ENCODE measurements at places on chromosomes 4 and X. TPM values are rescaled to one million over a fixed set of nuclear protein-coding genes. Genes with fewer than 3 reads are reported as not detected.

CACNA1F gene
- polyA plus RNA-seq, result 9.3 TPM

SLITRK4 gene
- polyA plus RNA-seq, result not detected

BGN gene
- not detected for polyA plus RNA-seq

CENPU gene
- polyA plus RNA-seq, result 2.1 TPM

ATP8A1 gene
- 28.7 TPM for polyA plus RNA-seq

GRCh38 chr4:167897116-167897515, 195.2 kb upstream of the ANXA10 start:
- no peak for DNase-seq
- no peak overlapping the region for H3K27ac ChIP-seq
- no peaks in the 10 kb centered on the region for H3K27me3 ChIP-seq
- no peak overlapping the region for H3K4me3 ChIP-seq

DNA sequence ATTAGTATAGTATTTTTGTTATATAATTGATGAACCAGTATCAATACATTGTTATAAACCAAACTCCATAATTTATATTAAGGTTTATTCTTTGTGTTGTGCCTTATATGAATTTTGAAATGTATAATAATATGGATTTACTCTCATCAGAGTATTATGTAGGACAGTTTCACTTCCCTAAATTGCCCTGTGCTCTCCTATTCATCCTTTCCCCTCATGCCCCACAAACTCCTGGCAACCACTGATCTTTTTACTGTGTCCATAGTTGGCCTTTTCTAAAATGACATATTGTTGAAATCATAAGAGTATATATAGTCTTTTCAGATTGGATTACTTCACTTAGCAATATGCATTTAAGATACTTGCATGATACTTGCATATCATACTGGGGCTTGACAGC, 958.1 kb upstream of the GRID2 start:
- H3K4me3 ChIP-seq, result no peak overlapping the region
- no peaks in the 10 kb centered on the region for H3K4me1 ChIP-seq
- DNase-seq, result no peak
- H3K27me3 ChIP-seq, result no peaks in the 10 kb centered on the region

DNA sequence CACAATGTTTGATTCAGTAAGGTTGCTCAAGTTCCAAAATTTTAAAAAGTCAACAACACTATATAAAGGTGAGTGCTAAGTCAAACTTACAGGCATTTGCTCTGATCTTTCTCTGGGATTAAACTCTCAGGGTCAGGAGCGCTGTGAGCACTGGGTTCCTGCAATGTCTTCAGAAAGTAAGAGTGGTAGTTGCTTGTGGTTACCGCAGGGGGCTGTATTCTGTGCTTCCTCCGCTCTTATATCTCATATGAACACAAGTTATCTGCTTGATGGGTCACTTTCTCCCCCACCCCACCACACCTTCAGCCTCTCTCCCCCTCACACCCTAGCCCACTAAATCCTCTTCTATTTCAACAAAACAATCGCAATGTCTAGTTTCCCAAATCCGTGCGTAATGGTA, 116.4 kb upstream of the IGSF1 start:
- DNase-seq, result no peak
- no peaks in the 10 kb centered on the region for H3K27me3 ChIP-seq
- H3K4me1 ChIP-seq, result no peaks in the 10 kb centered on the region
- no peaks in the 10 kb centered on the region for H3K36me3 ChIP-seq

- H3K27ac ChIP-seq, result no peak overlapping the region
- no peaks in the 10 kb centered on the region for H3K36me3 ChIP-seq
- no peak overlapping the region for H3K4me3 ChIP-seq
- no peaks in the 10 kb centered on the region for H3K27me3 ChIP-seq
- peak; percentile 12 for DNase-seq
These were observed 10.0 kb upstream of the LNX1 start for GRCh38 chr4:53601251-53601764.

GRCh38 chr4:97235521-97235920, 907.8 kb downstream of the STPG2 start:
- H3K4me1 ChIP-seq, result no peaks in the 10 kb centered on the region
- no peaks in the 10 kb centered on the region for H3K27me3 ChIP-seq
- H3K4me3 ChIP-seq, result no peak overlapping the region
- no peak for DNase-seq
- no peak overlapping the region for H3K27ac ChIP-seq
- H3K36me3 ChIP-seq, result no peaks in the 10 kb centered on the region

DNA sequence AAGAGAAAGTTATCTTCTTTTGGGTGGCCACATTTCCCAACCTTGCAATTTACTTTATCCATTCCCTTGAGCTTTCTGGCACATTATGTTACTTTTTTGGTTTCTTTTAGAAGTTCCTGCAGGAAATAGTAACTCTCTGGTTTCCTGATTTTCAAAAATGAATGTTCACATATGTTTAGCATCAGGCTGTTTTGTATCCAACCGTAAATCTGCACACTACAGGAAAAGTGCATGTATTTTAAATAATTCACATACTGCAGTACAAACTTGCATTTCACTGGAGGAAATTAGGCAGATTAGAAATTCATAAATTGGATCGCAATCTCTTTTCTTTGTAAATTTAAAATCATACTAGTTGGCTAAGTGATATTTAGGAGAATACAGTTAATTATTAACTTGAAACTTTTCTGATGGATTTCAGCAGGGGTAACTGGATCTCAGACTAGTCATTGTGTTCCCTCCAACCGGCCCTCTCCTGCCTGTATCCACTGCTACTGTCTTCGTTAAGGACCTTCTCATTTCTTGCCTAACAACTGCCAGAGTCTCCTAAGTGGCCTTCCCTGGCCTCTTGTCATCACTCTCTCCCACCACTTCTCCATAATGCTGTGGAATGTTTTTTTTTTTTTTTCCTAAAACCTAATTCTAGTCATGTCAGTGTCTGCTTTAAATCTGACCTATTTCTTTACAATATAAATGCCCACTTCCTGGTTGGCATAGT, 137.2 kb downstream of the UNC5C start:
- no peak overlapping the region for H3K4me3 ChIP-seq
- no peaks in the 10 kb centered on the region for H3K27me3 ChIP-seq
- no peak overlapping the region for H3K27ac ChIP-seq
- no peaks in the 10 kb centered on the region for H3K36me3 ChIP-seq
- H3K4me1 ChIP-seq, result no peaks in the 10 kb centered on the region
- no peak for DNase-seq

- no peak overlapping the region for H3K27ac ChIP-seq
- H3K4me3 ChIP-seq, result no peak overlapping the region
- DNase-seq, result no peak
- H3K4me1 ChIP-seq, result no peaks in the 10 kb centered on the region
These were observed 440.3 kb upstream of the AADAT start for GRCh38 chr4:170529748-170530722.

DNA sequence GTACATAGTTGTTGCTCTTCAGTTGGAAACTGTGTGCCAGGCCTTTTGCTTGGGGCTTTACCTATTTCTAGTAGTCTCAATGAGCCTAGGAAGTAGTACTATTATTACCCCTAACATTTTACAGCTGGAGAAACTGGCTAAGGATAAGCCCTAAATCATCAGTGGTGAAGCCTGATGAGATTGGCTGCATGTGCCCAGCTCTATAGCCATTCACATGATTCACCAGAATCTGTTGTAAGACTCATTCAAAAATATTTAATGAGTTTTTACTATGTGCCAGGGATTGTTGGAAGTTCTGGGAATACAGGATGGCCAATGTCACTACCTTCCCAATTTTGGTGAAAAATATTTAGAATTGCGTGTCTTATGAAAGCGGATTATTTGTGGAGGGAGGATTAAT, 2.8 kb downstream of the KIT start:
- no peaks in the 10 kb centered on the region for H3K36me3 ChIP-seq
- no peak overlapping the region for H3K4me3 ChIP-seq
- H3K4me1 ChIP-seq, result peaks cover 31% of the 10 kb centered on the region
- H3K27ac ChIP-seq, result no peak overlapping the region

DNA sequence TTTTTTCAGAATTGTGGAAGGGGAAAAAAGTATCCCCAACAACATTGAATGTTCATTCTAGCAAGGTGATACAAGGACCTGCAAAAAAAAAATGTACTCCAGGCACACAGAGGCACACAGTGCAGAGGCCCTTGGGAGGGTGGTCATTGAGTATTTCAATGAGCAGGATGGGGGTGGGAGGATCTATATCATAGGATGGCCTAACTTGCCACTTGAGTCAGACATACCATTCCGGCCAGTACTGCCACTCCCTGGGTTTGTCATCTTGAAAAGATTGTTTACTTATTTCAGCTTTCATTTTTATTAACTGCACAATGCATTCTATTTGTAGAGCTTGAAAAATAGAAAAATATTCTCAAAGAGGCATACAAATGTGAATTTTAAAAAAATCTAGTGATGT, 18.7 kb downstream of the ZNF595 start:
- no peak overlapping the region for H3K27ac ChIP-seq
- peaks cover 47% of the 10 kb centered on the region for H3K36me3 ChIP-seq
- H3K4me1 ChIP-seq, result no peaks in the 10 kb centered on the region
- no peak for DNase-seq
- H3K4me3 ChIP-seq, result no peak overlapping the region

- H3K4me1 ChIP-seq, result no peaks in the 10 kb centered on the region
- no peak overlapping the region for H3K4me3 ChIP-seq
- H3K27ac ChIP-seq, result no peak overlapping the region
- H3K36me3 ChIP-seq, result no peaks in the 10 kb centered on the region
These were observed 205.9 kb upstream of the GALNT7 start for GRCh38 chr4:172962564-172963353.

DNA sequence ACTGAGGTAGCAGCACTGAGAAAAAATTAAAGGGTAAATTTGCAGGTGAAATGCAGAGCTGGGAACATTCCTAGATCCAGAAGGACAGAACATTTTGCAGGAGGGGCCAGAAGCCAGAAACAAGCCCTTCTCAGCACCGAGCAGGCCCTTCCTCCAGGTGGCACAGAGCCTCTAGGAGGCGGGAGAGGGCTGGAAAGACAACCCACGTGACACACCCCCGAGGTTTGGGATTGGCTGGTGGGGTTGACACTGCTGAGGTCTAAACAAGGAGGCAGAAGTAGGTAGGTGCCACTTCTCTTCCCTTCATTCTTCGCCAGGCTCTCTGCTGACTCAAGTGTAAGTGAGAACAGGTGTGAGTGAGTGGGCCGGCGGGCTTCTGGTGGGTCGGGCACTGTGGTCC, at the start of gene PAGE4:
Gene PAGE4 (plus strand): TSS at position 288 of the 400 bp plus-strand sequence. CDS start 1,126 bp downstream, outside the sequence.
- no peak within 1 kb of the TSS for H3K27ac ChIP-seq
- H3K27me3 ChIP-seq, result peaks cover 3% of the 10 kb centered on the region
- no peak within 1 kb of the TSS for H3K4me3 ChIP-seq
- H3K36me3 ChIP-seq, result no peaks in the 10 kb centered on the region

DNA sequence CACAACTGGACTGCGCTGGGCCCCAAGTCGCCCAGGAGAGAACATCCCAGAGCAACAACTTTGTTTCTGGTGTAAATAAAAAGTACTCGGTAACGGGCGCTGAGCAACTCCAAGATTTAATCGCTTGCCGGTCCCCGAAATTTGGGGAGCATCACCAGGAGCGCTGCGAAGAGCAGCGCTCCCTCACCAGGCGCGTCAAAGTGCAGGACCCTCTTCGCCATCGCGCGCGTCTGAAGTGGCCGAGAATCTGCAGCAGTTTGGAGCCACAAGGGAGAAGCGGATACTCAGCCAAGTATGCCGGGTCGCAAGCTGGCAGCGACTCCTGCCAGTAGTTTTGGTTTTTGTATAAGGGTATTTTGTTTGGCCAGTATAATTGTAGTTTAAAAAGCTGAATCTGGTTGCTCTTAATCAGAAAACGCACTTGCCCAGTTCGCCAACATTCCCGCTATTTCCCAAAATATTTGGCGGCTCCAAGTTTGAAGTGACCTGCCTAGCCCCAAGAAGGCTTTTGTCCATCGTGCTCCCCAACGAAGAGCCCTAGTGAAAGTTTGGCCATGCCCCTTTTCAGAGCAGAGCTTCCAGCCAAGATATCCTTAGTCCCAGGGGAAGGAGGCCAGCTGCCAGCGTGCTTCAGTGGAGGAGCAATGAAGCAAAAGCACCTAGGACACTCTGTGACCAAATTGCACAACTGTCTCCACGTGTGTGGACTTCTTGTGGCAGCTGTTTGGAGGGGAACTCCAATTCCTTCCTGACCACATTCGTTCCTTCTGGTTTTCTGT, 557 bp upstream of the KDR start:
- no peak overlapping the region for H3K4me3 ChIP-seq
- DNase-seq, result no peak
- no peak overlapping the region for H3K27ac ChIP-seq

DNA sequence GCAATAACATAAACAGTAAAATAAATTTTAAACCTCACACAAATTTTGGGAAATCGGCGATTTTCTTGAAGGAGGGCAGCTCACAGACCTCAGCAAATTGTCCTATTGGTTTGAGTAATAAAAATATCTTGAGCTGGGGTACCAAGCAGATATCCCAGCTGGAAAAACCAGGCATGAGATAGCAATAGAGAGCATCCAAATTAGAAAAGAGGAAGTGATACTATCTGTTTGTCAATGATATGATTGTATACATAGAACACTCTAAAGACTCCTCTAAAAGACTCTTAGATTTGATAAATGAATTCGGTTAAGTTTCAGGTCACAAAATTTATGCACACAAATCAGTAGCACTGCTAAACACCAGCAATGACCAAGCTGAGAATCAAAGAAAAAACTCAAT, 90.5 kb upstream of the ACTRT1 start:
- no peaks in the 10 kb centered on the region for H3K36me3 ChIP-seq
- H3K27me3 ChIP-seq, result no peaks in the 10 kb centered on the region
- DNase-seq, result no peak
- H3K27ac ChIP-seq, result no peak overlapping the region
- no peaks in the 10 kb centered on the region for H3K4me1 ChIP-seq
- no peak overlapping the region for H3K4me3 ChIP-seq

DNA sequence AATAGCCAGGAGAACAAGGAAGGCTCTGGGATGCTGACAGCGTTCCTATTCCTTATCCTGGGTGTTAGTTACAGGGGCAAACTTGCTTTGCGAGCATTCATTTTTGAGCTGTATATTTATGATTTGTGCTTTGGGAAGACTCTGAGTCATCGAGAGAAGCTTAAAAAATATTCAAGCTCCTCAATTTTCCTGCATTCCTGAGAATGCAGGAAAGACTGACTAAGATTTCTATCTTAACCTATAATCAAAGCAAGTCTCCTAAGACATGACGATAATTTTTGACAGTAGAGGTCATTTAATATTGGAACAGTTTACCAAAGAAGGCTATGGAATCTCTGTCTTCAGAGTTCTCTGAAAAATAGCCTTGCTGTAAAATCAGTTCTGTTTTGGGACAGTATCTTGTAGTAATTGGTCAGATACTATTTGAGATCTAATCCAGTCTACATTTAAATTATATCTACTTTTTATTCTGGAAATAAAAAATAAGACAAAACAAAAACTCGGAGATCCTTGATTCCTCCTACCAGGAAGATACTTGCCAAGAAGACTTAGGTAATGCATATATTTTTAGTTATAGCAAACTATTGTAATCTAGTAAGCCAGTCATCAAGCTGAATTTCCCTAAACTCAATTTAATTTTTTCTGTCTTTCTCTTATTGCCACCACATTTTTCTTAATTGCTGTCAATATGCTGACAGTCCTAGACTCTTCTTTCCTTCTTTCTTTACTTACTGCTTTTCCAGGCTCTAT, 31.7 kb downstream of the BBS12 start:
- no peak overlapping the region for H3K4me3 ChIP-seq
- no peak for DNase-seq
- H3K27me3 ChIP-seq, result no peaks in the 10 kb centered on the region
- peaks cover 16% of the 10 kb centered on the region for H3K4me1 ChIP-seq
- no peaks in the 10 kb centered on the region for H3K36me3 ChIP-seq

Measured in B cell (primary cell).